ENCODE measurements at places on chromosomes 7 and 10.

DNA sequence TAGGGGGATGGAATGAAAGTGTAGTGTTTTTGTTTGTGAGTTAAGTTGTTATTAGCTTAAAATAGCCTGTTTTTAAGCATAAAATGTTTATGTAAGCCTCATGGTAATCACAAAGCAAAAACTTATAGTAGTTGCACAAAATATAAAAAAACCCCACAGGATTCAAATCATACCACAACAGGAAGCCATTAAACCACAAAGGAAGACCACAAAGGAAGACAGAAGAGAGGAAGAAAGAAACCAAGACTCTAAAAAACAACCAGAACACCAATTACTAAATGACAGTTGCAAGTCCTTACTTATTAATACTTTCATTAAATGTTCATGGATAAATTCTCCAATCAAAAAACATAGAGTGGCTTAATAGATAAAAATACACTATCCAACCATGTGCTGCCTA lies 63.6 kb downstream of the ANKRD7 start:
- no peak for DNase-seq

DNA sequence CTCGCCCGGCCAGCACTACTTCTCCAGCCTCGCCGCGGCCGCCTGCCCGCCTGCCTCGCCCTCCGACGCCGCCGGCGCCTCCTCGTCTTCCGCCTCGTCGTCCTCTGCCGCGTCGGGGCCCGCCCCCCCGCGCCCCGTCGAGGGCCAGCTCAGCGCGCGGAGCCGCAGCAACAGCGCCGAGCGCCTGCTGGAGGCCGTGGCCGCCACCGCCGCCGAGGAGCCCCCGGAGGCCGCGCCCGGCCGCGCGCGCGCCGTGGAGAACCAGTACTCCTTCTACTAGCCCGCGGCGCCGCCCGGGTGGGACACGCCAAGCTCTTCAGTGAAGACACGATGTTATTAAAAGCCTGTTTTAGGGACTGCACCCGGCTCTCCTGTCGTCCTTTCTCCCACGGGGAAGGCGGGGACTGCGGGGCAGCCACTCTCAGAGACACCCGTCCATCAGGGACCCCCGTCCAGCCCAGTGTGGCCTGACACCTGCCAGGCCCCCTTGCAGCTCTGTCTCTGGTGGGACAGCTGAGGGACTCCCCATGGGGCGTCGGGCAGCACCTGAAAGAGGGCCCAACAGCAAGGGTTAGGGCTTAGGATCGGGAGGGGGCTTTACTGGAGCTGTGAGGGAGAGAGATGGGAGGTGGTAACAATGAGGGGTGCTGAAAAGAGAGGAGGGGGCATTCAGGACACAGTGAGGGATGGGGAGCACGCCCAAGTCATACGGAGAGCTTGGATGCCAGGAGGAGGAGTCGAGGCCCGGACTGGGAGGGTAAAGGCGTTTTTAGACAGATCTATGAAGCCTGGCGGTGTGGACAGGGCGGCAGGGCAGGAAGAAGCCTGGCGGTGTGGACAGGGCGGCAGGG lies 34.7 kb downstream of the SPDYE6 start:
- DNase-seq, result peak; percentile 54

- DNase-seq, result no peak
These were observed 164.0 kb downstream of the MALRD1 start for GRCh38 chr10:19212590-19212989.

GRCh38 chr10:21183025-21183424 lies 285.9 kb upstream of the NEBL start:
- no peak for DNase-seq

GRCh38 chr7:75965617-75966016 lies 28.8 kb downstream of the TMEM120A start:
- DNase-seq, result no peak

- DNase-seq, result no peak
These were observed 124.0 kb downstream of the CELF2 start for GRCh38 chr10:11141571-11142091.

DNA sequence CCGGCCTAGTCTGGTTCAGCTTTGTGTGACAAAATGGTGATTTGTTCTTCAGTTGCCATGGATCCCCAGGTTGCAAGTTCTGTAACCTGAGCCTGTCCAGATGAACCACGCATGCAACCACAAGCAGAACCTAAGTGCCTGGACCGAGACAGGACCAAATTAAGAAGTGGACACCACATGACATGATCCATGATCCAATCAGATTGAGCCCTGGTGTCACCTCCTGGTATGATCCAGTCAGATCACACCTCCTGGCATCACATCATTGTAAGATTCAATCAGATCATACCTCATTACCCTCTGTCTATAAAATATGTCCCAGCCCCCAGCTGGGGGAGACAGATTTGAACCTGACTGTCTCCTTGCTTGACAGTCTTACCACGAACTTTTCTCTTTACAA lies 70.0 kb downstream of the MALSU1 start:
- DNase-seq, result no peak

- peak; percentile 73 for DNase-seq
These were observed at the start of gene ADRB1 for GRCh38 chr10:114043532-114044246. Gene ADRB1, plus strand, starts transcription at chr10:114043866. Its CDS starts 267 bp downstream, at chr10:114044133.

- no peak for DNase-seq
These were observed 161.7 kb downstream of the HTR7 start for GRCh38 chr10:90695915-90696676.

GRCh38 chr7:92466682-92467081 lies 11.1 kb downstream of the ERVW-1 start:
- DNase-seq, result no peak

DNA sequence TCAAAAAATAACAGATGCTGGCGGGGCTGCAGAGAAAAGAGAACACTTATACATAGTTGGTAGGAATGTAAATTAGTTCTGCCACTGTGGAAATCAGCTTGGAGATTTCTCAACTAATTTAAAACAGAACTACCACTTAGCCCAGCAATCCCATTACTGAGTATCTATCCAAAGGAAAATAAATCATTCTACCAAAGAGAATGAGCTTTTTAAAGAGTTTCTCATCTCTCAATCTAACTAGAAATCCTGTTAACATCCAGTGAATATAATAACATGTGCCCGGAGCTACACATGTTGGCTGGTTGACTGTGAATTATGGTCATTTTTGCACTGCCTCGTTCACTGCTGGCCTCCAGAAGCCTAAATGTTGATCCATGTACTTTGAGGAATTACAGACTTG lies 39.3 kb downstream of the BET1 start:
- DNase-seq, result no peak

DNA sequence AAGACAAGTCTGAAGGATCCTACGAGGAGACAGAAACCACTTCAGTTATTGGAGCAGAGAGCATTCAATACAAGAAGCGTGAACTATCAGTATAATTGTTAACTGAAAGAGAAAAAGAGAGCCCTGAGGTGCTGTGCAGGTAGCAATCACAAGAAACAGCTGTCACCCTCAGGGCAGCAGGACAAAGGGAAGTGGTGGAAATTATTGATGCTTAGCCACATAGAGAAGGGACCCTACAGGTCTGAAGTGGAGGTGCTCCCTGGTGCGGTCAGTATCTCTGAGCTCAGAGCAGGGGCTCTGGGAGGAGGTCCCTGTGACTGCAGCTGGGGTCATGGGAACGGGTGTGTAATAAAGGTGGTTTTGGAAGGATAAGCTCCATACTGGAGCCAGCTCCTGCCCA lies 97.8 kb upstream of the KLF6 start:
- no peak for DNase-seq

DNA sequence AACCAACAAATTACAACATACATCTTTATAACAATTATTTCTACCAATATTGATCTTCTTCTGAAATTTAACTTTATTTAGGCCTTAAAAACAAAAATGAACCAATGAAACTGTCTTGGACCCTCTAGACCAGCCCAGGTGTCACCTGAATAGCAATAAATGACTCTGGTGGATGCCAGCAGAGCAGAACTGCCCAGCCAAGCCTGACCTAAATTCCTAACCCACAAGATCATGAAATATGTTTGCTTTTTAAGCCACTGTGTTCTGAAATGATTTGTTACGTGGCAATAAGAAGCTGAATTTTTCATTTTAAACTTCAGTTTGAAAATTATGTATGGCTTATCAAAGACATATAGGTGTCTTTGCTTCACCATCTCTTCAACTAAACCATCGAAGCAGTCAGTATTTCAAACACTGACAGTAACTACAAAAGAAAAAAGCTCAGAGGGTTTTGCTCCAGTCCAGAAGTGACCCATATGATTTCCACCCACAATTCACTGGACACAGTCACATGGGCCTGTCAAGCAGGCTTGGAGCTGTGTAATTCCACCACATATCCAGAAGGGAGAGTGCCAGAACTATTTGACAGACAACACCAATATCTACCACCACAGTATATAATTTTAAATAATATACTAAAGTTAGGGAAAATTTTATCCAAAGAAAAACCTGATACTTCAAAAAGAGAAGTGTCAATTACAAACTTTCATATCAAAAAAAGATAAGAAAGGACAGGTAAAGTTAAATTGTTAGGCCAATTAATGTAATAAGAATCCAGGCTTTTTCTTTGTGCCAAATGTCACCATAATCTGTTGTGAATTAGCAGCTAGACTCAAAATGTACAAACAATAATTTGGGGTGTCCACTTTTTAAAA lies 94.5 kb downstream of the KMT2C start:
- DNase-seq, result no peak

- DNase-seq, result no peak
These were observed 96.5 kb downstream of the ZMIZ1 start for GRCh38 chr10:79165070-79165778.

GRCh38 chr7:20896996-20897395 lies 110.3 kb upstream of the SP8 start:
- DNase-seq, result no peak

DNA sequence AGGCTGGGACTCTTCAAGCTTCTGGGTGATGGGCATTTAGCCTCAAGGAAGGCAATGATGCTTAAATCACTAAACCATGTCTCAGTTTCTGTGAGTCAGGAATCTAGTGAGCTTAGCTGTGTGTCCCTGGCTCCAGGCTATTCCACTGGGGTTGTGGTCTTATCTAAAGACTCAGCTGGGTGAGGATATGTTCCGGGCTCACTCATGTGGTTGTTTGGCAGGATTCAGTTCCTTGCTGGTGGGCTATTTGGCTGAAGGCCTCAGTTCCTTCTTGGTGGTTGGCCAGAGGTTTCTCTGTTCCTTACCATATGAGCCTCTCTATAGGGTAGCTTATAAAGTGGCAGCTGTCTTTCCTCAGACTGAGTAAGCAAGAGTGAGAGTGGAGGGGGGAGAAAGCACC lies 12.0 kb downstream of the EVX1 start:
- no peak for DNase-seq

DNA sequence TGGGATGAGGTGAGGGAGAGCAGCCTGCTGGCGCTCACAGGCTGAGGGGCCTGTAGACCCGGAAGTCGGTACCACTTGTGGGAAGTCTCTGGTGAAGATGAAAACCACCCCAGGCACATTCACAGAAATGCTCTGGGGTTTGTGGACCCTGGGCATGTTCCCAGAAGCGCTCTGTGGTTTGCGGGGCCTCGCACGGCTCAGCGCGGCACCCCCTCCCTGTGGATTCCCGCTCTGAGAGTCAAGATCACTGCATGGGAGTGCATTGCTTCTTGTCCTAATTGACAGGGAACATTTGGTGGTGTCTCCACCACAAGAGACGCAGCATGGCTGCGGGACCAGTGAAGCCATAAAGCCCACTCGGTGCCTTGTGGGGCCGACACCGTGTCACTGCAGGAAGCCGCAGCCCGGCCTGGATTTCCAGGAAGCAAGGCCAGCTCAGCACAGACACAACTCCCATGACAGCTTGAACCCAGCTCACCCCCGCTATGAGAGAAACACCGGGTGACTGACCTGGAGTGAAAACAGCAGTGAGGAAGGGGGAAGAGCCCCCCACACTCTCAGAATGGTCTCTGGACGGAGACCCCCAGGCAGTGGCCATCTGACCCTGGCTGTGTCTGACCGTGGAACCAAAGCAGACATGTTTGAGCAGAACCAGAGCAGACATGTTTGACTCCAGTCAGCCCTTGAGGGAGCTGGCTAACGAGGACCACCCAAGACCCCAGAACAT lies 157.2 kb downstream of the PTPRN2 start:
- no peak for DNase-seq

GRCh38 chr7:140611641-140612040 lies 29.0 kb downstream of the DENND2A start:
- DNase-seq, result no peak

DNA sequence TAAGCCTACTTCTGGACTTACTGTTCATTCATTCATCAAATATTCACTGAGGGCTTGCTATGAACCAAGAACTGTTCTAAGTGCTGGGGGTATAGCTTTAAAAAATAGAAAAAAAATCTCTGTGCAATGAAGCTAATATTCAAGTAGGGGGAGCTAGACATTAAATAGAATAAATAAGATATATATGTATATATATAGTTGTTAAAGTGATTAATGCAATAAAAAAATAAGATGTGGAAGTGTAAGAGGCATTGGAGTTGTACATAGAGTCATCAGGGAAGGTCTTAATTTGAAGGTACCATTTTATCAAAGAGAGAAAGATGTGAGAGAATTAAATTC lies 181.2 kb upstream of the AGR3 start:
- DNase-seq, result no peak

DNA sequence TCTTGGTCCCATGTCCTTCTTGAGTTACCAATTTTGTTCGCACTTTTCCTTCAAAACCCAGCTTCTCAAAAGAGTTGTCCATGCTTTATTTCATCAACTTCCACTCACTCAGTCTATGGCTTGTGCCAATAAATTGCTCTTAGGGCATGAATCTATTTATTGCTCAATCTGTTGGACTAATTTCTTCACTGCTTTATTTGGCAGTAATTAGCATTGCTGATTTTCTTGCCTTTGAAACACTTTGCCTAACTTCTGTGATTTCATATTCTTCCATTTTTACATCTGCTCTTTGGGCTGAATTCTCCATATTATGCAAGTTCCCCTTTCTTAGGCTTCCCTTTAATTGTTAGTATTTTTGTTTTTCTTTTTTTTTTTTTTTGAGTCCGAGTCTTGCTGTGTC lies 16.8 kb downstream of the DLD start:
- DNase-seq, result no peak

- no peak for DNase-seq
These were observed 48.0 kb downstream of the MALSU1 start for GRCh38 chr7:23347033-23347681.

DNA sequence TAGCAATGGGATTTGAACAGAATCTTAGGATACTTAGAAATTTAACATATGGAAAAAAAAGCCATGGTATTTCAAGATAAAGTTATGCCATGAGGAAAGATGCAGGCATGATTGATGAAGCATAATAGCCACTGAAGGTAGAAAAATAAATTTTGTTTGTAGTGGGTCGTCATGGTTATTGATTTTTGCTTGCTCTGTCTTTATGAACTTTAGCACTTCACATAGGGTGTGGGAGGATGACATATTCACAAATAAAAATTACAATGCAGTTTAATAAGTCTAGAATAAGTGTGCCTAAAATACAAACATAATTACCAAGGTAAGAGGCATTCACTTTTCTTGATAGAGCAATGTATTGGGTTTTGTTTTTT lies 129.1 kb upstream of the SEMA3E start:
- no peak for DNase-seq

All from tibial artery (tissue), 4 donors.